ENCODE measurements at places on chromosomes 5 and 9.
A peak's percentile ranks its signal among the peaks of the same experiment; 100 is the strongest.

- no peak for DNase-seq
These were observed 597.9 kb downstream of the DMRTA1 start for GRCh38 chr9:23044549-23044948.

DNA sequence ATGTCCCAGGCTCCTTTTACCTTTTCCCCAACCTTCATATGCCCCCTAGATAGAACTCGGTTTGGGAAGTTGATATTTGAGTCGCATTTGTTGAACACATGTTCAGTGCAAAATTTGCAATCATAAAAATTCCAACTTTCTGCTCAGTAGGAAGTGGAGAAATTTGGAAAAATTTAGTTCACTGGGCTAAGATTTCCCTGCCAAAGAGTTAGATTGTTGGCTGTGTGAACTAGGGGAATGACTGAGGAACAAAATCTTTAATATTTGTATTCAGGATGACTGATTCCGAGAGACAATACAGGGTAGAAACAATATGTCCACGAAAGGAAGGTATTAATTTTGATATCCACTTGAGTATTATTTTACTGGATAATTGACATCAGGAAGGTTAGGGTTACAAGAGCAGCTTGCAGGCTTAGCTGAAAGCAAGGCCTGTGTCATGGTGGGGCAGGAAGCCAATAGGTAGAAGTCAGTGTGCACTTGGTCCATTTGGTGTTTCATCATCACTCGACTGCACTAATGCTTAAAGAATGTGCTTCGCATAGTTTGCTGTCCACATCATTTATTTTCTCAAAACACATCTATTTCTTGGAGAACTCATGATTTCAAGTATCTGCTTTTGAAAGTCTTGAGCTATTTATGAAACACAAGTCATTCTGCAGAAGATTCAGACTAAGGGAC, 59.4 kb upstream of the GNA14 start:
- DNase-seq = no peak

DNA sequence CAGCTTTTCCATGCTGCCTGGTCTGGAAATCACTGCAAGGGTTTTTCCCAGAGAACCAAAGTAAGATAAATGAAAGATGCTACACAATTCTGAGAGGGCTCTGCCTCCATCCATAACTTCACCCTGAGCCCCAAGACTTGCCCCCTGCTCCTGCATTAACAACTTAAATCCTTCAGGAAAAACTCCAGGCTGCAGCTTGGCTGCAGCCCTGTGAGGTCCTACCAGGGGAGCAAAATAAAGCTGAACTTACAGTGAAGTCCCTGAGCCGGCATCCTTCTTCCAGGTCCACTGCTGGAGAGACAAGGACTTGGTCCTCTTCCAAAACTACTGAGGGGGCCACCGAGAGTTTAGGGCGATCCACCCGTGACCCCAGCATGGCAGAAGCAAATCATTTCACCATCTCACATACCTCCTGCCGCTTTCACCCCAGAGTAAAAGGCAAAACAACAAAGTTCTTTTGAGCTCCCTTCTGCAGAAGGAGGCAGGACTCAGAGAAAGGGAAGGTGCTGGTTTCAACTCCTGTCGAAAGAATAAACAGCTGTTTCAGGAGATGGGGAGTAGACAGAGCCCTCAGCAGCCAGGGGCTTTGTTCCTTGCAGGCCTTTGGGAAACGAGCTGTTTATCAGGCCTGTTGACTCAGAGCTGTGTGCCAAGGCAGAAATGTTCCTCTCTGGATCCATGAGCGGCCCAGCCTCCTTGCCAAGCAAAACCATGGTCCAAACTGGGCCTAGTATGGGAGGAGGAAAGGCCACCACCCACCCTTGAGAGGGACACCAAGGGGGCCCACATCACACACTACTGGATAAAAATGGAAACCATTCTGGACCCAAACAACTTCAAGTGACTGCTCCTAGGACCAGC, 20.6 kb downstream of the GGTA1 start:
- DNase-seq = no peak

DNA sequence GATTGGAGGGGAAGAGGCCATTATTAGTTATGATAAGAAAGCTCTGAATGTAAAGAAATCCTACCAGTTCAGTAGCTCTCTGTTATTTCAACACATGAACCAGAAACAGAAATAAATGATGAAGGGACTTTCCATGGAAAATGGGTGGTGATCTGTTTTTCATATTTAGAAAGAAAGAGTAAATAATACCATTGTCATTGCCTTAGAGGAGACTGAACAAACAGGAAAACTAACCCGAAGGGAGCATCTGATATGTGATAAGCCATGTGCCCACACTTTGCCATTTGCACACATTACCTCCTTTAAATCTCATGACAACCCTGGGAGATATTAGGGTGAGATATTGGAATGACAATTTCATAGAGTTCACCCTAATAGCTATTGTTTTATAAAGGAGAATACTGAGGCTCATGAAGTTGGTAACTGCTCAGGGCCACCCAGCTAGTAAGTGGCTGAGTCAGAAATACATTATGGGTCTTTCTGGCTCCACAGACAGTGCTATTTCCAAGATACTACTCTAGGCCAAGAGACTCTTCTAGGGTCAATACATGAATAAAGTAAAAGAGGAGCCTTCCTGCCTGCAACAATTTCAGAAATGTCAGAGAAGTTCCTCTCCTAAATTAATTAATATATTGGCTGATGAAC, 111.0 kb upstream of the SLIT3 start:
- no peak for DNase-seq

DNA sequence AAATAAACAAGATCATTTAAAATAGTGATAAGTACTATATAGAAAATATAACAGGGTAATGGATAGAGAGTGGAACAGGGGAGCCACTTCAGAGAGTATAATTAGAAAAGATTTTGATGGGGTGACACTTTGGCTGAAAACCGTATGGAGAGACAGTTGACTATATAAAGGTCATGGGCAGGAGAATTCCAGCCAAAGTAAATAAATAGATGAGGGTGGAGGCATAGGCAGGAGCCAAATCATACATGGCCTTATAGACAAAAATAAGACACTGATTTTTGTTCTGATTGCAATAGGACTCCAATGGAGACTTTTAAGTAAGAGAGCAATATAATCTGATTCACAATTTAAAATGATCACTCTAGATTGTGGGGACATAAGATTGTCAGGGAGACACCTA, 37.5 kb upstream of the NUDT12 start:
- no peak for DNase-seq

GRCh38 chr5:171649075-171649401, 136.6 kb upstream of the SMIM23 start:
- DNase-seq = no peak

GRCh38 chr9:91035825-91036208, 234.2 kb downstream of the SYK start:
- no peak for DNase-seq

GRCh38 chr5:86525622-86526021, 92.1 kb upstream of the COX7C start:
- no peak for DNase-seq

DNA sequence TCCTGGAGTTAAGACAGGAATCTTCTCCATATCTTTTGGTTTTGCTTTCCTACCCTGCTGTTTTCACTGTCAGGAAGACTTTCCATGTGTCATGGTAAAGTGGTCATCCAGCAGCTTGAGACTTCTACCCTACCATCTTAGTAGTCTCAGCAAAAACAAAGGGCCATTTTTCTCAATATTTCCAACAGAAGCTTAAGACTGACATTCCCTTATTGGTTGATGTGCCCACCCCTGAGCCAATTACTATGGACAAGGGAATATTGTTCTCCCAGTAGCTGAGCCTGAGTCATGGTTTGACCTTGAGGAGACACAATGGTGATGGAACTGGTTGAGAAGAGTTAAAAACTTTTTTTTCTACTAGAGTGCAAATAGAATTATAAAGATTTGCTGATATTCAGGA, 105.6 kb downstream of the CSNK1G3 start:
- no peak for DNase-seq

- peak; percentile 79 for DNase-seq
These were observed 868 bp downstream of the KDM4C start for GRCh38 chr9:6758498-6759184.

GRCh38 chr9:35732185-35732799, at the start of the genes CREB3 and TLN1:
CREB3 (plus strand) TSS chr9:35732666; CDS start chr9:35732773, 107 bp downstream.
TLN1 (minus strand) TSS chr9:35732195; CDS start chr9:35725694, 6,501 bp downstream.
- DNase-seq = peak; percentile 98

DNA sequence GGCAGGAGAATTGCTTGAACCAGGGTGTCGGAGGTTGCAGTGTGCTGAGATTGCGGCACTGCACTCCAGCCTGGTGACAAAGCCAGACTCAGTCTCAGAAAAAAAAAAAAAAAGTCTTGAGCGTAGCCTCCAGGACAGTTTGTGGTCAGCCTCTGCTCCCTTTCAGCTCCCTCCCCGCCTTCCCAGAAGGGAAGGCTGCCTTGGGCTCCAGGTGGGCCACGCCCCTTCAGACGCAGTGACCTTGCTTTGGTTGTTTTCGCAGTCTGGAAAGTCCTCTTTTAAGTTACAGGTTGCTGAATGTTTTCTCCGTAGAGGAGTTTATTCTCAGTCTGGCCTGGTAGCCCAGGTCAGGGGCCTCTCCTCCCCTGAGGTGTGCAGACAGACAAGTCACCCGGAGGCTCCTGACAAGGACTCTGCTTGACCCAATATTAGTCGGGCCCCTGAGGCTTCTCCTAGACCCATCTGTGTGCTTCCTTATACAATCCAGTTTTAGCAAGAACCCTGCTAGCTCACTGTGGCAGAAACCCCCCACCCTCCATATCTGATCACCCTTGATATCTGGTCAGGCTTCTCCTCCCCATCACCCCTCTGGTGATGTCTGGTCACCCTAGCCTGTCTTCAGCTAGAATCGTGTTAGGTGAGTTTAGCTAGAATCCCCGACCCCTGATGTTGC, 31.6 kb upstream of the N4BP3 start:
- DNase-seq = no peak

DNA sequence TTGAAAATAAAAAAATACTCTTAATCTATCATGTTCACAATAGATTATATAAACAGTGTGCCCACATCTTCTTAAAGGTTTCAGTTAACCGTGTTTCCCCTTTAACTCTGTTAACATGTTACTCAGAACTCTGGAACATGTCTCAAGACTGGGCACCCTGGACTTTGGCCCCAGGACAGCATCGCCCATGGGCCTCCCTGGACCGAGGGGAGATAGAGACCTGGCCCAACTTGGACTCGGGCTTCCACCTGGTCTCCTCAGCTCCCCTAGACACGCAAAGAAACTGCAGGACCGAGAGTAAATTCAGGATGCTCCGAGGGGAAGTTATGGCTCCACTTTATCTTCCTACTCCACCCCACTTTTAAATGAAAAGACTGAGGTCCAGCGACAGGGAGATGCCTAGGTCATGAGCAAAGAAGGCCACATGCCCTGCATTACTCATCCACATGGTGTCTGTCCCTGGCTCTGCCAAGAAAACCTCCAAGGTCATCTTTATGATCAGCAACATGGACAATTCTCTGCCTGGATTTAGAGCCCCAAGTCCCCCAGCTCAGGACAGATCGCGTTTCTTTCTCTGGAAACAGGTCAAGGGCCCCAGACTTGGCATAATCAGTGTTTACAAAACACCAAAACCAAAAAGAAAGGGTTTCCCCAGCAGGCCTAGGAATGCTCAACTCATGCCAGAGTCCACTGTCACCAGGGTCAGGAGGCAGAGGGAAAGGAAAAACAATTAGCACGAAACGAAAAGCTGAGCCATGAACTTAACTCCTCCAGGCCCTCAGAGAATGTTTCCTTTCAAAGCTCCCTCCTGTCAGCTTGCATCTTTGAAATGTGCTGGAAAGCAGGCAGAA, 17.4 kb downstream of the GPX3 start:
- DNase-seq = no peak

DNA sequence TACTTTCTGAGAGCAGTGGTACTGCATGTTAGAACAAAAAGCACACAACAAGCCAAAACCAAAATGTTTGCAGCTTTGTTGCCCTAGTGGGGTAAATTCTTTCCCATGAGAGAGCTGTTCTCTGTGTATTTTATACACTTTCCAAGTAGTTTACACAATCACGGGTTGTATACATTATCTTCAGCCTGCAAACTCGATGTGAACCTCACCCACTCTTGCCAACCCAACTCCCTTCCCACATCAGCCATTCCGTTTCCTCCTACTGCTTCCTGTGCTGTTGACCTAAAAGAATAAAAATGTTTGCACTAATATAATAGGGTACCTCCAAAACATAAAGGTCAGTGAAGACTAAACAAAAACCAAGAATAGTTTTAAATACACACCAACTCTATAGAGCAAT, 47.0 kb downstream of the IQGAP2 start:
- DNase-seq = no peak

DNA sequence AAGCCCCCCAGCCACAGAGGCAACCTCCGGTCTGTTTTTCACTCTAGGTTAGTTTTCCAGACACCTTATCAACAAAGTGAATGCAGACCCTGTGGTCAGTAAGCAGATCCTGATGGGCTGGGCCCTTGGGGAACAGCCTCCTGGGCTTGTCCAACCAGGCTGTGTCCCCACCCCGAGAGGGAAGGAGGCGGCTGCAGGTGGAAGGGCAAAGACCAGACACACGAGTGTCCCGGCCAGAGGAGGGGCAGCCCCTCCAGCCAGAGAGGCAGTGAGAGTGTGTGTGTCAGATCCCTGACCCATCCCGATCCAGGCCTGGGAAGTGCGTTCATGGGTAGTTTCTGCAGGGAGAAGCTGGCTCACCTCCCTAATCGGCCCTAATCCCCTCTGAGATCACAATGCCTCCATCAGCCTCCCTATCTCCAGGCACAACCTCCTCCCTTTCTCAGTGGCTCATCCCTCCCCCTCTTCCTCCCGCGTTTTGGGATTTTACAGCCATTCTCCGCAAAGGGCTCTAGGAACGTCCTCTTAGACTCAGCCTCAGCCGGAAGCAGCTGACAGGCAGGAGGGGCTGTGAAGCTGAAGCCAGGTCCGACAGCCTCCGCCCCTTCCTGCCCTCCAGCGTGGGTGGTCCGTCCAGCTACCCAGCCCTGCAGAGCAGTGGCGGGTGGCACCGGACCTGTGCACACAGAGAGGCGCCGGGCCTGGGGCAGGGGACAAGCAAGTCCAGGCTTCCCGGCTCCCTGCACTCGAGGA, 9.7 kb downstream of the SLC12A7 start:
- no peak for DNase-seq

GRCh38 chr5:171705830-171706468, 79.7 kb upstream of the SMIM23 start:
- DNase-seq = no peak

- DNase-seq = no peak
These were observed 108.1 kb upstream of the SPRY4 start for GRCh38 chr5:142432961-142433360.

GRCh38 chr5:162956570-162956969, 480.8 kb upstream of the CCNG1 start:
- no peak for DNase-seq

DNA sequence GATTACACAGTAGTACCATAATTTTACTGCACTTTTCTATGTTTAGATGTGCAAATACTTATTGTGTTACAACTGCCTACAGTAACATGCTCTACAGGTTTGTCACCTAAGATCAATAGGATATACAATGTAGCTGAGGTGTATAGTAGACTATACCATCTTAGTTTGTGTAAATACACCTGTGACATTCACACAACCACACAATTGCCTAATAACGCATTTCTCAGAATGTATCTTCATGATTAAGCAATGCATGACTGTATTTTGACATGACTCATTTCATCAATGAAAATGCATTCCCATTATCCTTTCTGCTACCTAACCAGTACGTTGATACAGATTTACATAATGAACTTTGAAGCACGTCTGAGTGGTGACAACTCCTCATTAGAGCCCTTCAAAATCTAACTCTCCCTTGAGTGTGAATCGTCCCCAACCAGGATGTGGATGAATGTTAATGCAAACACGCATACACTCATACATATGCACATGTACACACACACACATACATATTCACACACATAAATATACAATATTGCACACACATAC, 28.4 kb downstream of the GZMK start:
- no peak for DNase-seq

All from B cell (primary cell).